Fibroblast of villous mesenchyme (primary cell): ENCODE measurements at places on chromosomes 11 and 22. TPM values are rescaled to one million over a fixed set of nuclear protein-coding genes. Genes with fewer than 3 reads are reported as not detected.

Gene PHOX2A
- not detected in 2 replicates for total RNA-seq

Gene KCNJ1
- total RNA-seq, result under 0.01 TPM in 1 of 2 replicates, not detected in the other

- DNase-seq, result no peak
These were observed 9.0 kb downstream of the SCN3B start for GRCh38 chr11:123645286-123645975.

GRCh38 chr11:126990716-126991480 is 9.7 kb downstream of the KIRREL3 start:
- DNase-seq, result no peak

DNA sequence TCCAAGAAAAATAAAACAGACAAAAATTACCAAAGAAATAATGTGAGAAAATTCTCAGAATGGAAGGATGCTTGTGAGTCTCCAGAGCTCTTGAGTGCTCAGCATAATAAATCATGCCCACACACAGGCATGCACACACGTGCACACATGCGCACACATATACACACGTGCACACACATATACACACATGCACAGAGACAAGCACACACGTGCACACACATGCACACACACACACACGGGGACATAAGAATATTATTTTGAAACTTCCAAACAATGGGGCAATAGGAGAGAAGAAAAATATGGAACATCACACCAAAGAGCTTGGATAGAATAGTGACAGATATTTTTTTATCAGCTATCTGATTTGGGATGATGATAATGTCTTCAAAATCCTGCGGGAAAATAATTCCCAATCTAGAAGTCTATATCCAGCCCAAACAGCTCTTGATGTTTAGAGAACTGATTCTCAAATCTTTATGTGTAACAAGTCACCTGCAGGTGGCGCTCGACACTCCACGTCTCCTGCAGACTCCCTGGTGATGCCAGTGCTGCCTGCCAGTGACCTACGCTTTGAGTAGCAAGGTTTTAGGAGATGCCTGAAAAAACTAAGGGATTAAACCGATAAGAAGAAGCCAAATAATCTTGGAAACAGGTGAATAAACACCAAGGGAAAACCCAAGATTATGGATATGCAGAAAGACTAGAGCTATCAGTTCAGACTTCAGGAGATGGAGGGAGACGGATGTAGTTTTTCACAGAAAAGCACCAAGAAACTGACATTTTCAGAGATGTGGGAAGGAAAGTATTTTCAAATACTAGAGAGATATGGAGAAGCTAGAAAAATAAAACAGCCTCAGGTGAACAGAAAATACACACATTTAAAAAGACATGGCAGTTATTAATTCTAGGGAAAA is 743.6 kb downstream of the ETS1 start:
- peak; percentile 35 for DNase-seq

- DNase-seq, result peak; percentile 37
These were observed 328.5 kb upstream of the PLET1 start for GRCh38 chr11:112589155-112589554.

DNA sequence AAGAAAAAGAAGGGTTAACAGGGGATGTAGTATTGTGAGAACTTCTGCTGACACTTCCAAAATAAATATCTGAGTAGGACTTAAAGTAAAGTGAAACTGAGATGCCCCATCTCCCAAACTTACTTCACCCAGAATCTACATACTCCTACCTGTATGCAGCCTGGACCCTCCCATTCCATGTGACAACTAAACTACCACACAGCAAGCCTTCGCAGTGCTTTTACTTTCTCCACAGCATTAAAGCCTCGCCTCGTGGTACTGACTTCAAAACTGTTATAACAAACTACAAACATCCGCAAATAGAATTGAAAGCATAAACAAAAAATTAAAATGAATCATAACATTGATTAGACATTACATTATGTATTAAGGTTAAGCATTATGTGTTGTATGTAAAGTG is 985 bp downstream of the MPZL2 start:
- no peak for DNase-seq

DNA sequence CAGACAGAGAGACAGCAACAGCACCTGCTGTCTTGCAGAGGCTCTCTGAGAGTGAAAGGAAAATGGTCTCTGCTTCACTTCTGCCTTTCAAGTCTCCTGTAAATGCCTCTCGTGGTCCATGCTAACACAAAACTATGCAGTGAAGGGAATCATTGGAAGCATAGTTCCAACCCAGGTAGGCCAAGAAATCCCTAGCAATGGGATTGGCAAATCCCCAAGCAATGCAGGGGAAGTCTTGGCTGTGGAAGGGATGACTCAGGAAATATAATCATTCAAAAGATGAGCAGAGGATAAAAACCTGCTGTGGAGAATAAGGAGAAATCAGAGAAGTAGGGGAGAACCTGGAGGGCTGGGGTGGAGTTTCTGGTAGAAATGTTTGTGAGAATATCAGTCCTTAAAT is 216.1 kb upstream of the ZBED5 start:
- no peak for DNase-seq

Gene CCDC116
- total RNA-seq, result 0.32 and 0.43 TPM in 2 replicates
